NCI-H1105 (cell line): ENCODE measurements at places on chromosomes 1 and 21.

GRCh38 chr1:92218559-92218958, 844 bp downstream of the C1orf146 start:
- no peak for DNase-seq

DNA sequence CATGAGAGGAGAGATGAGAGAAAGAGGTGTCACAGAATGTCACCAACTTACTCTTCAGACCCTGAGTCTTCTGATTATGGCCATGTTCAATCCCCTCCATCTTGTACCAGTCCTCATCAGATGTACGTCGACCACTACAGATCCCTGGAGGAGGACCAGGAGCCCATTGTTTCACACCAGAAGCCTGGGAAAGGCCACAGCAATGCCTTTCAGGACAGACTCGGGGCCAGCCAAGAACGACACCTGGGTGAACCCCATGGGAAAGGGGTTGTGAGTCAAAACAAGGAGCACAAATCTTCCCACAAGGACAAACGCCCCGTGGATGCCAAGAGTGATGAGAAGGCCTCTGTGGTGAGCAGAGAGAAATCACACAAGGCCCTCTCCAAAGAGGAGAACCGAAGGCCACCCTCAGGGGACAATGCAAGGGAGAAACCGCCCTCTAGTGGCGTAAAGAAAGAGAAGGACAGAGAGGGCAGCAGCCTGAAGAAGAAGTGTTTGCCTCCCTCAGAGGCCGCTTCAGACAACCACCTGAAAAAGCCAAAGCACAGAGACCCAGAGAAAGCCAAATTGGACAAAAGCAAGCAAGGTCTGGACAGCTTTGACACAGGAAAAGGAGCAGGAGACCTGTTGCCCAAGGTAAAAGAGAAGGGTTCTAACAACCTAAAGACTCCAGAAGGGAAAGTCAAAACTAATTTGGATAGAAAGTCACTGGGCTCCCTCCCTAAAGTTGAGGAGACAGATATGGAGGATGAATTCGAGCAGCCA, 8.0 kb downstream of the ELOA start:
- DNase-seq: peak; percentile 11

GRCh38 chr1:85850238-85850637, 142.0 kb upstream of the ZNHIT6 start:
- DNase-seq: no peak

GRCh38 chr1:39671433-39671792, 494 bp downstream of the NT5C1A start:
- peak; percentile 26 for DNase-seq

DNA sequence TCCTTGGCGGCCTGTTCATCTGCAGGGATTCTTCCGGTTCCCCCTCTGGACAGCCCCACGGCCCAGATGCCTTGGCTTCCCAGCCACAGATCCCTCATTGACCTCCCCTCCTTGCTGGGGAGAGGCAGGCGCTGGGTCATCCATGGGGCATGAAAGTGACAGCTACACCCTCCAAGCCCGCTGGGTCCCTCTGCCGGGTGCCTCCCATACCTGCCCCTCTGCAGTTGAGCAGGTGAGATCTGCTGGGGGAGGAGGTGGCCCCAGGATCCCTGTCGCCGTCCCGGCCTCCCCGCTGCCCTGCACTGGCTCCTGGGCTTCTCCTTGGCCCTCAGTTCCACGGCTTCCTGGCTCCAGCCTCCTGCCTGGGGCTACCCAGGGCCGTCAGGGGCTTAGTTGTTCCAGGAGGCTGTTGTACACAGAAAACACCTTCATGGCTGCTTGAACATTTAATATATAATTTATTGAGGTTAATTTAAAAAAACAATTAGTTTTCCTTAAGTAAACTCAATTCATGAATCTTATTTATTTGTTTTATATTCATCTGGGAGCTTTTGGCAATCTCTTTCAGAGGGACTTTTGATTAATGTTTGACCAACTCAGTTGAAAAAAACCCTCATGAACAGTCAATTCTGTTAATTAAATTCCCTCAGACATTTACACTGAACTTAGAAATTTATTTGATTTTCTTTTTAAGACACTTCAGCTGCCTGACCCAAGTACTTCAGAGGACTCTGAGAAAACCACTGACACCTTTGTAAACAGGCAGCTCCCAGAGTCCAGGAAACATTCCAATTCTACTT, 67.6 kb upstream of the ABCG1 start:
- DNase-seq: no peak

- no peak for DNase-seq
These were observed 136.0 kb upstream of the NGF start for GRCh38 chr1:115473986-115474565.

GRCh38 chr1:201384406-201384782, 6.9 kb upstream of the TNNT2 start:
- no peak for DNase-seq

- DNase-seq: no peak
These were observed 8.9 kb downstream of the MKNK1 start for GRCh38 chr1:46595127-46595526.
